ENCODE measurements at places on chromosomes 12 and 14. TPM values are rescaled to one million over a fixed set of nuclear protein-coding genes. Genes with fewer than 3 reads are reported as not detected.

DNA sequence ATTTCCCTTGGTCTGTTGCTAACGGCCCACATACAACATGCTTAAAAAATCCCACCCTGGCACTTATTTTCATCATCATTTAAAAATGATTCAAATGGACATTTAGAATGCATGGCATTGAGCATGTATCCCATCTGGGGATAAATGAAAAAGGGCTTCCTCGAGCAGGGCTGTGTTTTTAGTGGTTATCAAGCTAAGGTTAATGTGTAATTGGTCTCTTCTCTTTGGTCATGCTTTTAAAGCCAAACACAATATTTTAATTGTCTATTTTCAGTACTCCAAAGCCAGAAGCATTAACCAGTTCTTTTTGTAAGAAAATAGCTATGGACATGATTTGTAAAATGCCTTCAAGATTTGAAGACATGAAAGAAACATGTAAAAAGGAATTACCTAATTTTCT is 1.9 kb upstream of the TRHDE start:
- no peak for DNase-seq

- no peak for DNase-seq
Measured at GRCh38 chr14:68962681-68963080, 16.4 kb downstream of the ACTN1 start.

DNA sequence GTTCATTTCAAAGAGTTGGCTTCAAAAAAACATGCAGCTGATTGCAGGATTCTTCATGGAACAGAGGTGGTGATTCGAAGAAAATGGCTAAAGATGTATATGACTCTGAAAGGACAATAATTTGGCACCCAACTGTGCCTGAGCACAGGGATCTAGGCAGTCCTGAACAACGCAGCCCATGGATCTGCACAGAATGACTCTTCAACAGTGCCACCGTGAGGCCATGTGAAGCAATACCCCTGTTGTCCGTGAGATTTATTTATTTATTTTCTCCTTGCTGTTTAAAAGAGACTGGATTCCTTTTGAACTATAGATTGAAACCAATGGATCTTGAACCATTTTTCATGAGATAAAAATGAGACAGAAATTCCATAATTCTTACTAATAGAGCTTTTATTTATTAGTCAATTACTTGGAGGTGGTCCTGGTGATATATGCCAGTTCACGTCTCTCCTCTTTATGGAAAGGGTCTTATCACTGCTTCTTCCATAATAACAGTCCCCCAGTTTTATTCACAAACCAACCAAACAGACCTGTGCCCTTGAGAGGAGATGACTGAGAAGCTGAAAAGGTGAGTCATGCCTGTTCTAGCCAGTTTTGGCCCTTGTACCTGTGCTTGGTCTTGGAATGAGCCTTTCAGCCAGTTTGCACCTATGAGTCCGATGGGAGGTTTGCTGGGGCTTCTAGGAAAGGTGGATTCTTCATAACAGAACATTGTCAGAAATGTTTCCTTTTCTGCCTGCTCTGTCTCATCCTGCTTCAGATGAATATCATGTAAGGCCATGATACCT is 1598.3 kb downstream of the AACS start:
- no peak for DNase-seq

- DNase-seq = no peak
Measured at GRCh38 chr14:44405011-44405486, 102.0 kb downstream of the FSCB start.

PTGDR gene
- total RNA-seq = not detected

ACRBP gene
- 0.42 TPM for total RNA-seq

DNA sequence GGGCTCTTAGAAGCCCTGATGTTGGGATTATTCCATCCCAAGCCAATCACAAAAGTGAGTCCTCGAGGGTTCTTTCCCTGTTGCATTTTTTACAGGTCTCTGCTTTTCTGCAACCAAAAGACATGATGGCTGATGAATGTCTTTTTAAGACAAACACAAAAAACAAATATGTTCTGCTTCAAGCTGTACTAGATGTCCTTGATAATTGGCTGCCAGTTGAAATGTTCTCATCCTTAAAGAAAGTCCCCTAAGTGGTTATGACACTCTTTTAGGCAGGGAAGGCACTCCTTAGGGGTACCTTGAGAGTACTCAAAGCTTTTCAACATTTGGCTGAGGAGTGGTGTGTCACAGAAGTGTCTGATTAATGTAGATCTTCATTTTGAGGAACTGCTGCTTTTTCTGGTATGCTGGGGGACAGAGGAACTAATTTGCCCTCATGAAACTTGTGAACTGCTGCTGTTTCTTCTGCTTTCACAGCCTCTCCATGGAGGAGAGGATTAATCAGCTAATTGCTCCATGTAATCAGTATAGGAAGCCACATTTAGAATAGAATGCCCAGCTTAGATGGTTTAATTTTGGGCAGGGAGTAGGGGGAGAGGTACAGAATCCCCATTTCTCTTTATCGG is 22.8 kb upstream of the IGF1 start:
- DNase-seq = no peak

PMEL gene
- 31.9 TPM for total RNA-seq

DNA sequence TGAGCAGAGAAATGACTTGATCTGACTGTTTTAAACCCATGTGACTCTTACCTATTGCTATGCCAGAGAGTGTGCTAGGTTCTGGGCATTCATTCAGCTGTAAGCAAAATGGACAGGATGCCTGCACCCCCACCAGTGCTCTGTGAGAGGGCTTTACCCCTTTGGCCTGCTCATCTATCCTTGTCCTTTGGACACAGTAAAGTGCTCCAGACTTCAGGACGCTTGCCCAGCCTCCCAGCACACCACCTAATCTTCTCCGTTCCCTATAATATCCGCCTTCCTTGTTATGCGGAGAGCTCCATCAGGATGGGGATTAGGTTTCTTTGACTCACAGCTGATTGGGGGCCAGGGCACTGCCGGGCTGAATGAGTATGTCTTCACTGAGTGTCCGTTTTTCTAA is 4.4 kb upstream of the ZNF839 start:
- no peak for DNase-seq

KLRB1 gene
- 0.63 TPM for total RNA-seq

GRCh38 chr12:101051901-101052550 is 158.0 kb downstream of the SLC5A8 start:
- DNase-seq = no peak

GRCh38 chr14:64965356-64966000 is 6.7 kb downstream of the RAB15 start:
- DNase-seq = no peak

DNAI7 gene
- 3.4 TPM for total RNA-seq

- no peak for DNase-seq
Measured at GRCh38 chr12:121592320-121592719, 11.5 kb upstream of the KDM2B start.

SMOC1 gene
- total RNA-seq = 1.1 TPM

WNT1 gene
- not detected for total RNA-seq

CLEC12A gene
- total RNA-seq = 0.64 TPM

Measured in lower leg skin (tissue), 4 donors.